ENCODE measurements at places on chromosomes 16 and 17.

- no peak for DNase-seq
Measured at GRCh38 chr16:22642416-22643088, 131.9 kb downstream of the NPIPB5 start.

DNA sequence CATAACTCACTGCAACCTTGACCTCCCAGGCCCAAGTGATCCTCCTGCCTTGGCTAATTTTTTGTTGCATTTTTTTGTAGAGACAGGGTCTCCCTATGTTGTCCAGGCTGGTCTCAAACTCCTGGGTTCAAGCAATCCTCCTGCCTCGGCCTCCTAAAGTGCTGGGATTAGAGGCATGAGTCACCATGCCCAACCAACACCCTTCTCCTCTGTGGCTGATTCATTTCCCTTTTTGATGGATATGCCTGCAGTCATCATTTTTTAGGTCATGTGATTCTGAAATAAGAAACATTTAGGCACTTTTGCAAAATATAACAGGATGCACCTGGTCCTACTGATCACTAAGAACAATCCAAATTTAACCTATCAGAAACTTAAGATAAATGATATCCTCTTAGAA is 44.0 kb upstream of the YPEL2 start:
- DNase-seq: no peak

- peak; percentile 48 for DNase-seq
Measured at GRCh38 chr17:41734139-41734948, at the start of gene HAP1. Gene HAP1 (minus strand): TSS chr17:41734643. CDS start chr17:41734634, 9 bp downstream.

- DNase-seq: no peak
Measured at GRCh38 chr16:18943414-18943813, 17.2 kb upstream of the SMG1 start.

DNA sequence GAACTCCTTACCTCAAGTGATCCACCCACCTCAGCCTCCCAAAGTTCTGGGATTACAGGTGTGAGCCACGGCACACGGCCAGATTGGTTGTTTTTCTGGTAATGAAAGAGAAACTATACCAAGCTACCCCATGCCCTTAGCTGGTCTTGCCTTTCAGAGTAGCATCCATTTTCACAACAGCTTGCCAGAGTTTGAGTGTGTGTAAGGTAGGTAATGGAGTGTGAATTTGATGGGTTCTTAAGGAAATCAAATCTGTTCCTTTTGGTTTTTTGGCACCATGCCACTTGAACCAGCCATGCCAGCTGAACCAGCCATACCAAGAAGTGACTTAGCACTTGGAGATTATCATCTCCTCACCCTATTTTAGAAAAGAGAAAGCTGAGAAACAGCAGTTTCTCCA is 5.1 kb downstream of the CALCOCO2 start:
- DNase-seq: no peak

DNA sequence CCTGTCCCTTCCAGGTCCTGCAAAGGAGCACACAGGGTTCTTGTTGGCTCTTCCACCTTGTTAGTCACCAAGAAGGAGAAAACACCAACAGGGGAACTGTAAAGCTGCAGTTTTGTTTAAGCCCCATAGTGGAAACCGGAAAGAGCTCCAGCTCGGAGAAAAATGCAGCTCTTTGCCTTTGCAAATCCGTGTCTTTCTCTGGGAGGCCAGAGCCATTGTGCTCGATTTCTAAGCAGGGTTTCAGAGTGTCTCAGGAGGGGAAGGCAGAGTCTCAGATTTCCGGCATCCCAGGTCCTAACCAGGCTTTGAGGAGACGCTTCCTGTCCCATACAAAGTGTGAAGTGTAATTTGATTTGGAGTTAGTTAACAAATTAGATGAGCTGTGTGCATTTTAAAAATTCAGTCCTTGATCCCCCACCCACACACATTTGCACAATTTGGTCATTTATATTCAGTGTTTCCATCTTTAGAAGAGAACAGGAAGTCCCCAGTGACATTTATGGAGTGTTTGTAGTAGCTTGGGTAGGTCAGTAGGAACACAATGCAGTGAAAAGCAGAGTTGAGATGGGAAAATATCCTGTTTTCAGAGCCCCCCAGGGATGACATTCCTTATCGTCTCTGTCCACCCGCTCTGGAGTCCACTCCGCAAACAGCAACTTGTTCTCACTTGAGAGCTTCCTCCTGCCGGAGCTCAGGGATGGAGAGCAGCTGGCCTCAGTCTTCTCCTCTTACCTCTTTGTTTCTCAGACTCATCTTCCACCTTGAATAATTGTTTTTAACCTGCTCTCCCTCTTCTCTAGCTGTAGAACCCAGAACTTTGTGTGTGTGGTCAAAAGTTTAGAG is 331.9 kb downstream of the SEC14L1 start:
- DNase-seq: peak; percentile 61

Measured in activated T-cell treated with anti-CD3 and anti-CD28 coated beads, Interleukin-2, amount 50 U/mL, for 48 hours (primary cell).